Fibroblast of gingiva (primary cell): ENCODE measurements at places on chromosomes 7 and 10.

DNA sequence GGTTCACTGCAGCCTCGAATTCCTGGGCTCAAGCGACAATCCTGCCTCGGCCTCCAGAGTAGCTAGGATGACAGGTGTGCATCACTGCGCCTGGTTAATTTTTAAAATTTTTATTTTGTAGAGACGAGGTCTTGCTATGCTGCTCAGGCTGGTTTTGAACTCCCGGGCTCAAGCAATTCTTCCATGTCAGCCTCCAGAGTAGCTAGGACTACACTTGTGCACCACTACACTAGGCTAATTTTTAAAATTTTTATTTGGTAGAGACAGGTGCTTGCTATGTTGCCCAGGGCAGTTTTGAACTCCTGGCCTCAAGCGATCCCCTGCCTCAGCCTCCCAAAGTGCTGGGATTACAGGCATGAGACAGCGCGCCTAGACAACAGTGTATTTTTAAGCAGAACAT lies 120.5 kb downstream of the SVIL start:
- DNase-seq: no peak

DNA sequence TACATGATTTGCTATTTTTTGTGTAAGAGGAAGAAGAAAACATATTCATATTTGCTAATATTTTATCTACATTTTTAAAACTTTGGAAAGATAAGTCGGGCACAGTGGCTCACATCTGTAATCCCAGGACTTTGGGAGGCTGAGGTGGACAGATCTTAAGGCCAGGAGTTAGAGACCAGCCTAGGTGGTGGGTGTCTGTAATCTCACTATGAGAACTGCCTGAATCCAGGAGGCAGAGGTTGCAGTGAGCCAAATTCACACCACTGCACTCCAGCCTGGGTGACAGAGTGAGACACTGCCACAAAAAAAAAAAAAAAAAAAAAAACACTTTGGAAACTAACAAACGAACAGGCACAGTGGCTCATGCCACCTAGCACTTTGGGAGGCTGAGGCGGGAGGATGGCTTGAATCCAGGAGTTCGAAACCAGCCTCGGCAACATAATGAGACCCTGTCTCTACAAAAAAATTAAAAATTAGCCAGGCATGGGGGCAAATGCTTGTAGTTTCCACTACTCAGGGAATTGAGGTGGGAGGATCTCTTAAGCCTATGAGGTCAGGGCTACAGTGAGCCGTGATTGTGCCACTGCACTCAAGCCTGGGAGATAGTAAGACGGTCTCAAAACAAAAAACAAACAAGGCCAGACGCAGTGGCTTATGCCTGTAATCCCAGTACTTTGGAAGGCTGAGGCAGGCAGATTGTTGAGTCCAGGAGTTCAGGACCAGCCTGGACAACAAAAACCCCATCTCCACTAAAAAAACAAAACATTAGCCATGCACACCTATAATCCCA lies 25.6 kb downstream of the HERC4 start:
- DNase-seq: no peak

DNA sequence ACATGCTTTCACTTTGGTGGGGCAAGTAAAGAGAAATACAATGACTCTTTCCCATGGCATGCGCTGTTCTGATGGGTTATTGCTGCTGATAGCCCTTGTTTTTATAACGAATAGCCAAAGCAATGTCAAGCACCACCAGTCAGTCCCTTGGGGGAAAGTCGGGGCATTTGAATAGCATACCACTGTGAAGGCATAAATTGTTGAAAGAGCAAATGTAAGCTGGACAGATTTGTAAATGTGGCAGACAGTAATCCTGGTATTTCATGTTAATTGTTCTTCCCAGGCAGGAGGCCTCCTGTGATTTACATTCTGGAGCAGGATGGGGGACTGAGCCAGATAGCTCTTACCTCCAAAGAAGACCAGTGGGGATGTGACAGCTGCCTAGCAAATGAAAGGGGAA lies 293.3 kb downstream of the ADRA2A start:
- no peak for DNase-seq

- DNase-seq: no peak
Measured at GRCh38 chr10:28463676-28464395, 69.1 kb upstream of the WAC start.

GRCh38 chr7:73810998-73811360 lies 19.8 kb upstream of the CLDN4 start:
- no peak for DNase-seq

- DNase-seq: no peak
Measured at GRCh38 chr7:125363873-125364272, 434.2 kb upstream of the POT1 start.

- DNase-seq: peak; percentile 21
Measured at GRCh38 chr7:105011141-105011830, 2.7 kb upstream of the KMT2E start.

GRCh38 chr7:96792115-96792514 lies 82.5 kb upstream of the SEM1 start:
- no peak for DNase-seq

- DNase-seq: no peak
Measured at GRCh38 chr10:86350897-86351296, 15.7 kb downstream of the GRID1 start.

DNA sequence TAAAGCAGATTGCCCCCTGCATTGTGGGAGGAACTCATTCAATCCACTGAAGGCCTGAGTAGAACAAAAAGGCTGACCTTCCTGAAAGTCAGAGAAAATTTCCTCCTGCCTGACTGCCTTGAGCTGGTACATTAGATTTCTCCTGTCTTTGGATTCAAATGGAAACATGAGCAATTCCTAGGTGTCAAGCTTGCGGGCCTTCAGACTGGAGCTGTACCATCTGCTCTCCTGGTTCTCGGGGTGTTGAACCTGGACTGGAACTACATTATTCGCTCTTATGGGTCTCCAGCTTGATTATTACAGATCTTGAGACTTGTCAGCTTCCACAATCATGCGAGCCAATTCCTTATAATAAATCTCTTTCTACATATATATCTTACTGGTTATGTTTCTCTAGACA lies 173.6 kb upstream of the STEAP4 start:
- no peak for DNase-seq

DNA sequence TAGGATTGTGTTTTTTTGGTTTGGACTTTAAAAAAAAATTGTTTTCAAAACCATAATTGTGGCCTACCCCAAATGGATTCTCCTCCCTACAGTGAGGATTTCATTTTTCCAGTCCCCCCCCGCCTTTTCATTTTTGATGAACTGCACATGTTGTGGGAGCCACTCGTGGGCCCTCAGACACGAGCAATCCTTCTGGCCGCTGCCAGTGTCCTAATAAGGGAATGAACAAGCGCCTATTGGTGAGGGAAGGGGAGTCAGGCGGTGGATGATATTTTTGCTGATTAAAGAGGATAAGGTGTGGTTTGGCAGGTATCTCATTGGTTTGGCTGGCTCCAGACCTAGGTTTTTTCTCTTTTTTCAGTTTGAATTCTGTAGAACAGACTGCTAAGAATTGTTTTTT lies 78.7 kb upstream of the AGBL3 start:
- no peak for DNase-seq

- no peak for DNase-seq
Measured at GRCh38 chr7:2610898-2611297, 20.9 kb upstream of the TTYH3 start.

DNA sequence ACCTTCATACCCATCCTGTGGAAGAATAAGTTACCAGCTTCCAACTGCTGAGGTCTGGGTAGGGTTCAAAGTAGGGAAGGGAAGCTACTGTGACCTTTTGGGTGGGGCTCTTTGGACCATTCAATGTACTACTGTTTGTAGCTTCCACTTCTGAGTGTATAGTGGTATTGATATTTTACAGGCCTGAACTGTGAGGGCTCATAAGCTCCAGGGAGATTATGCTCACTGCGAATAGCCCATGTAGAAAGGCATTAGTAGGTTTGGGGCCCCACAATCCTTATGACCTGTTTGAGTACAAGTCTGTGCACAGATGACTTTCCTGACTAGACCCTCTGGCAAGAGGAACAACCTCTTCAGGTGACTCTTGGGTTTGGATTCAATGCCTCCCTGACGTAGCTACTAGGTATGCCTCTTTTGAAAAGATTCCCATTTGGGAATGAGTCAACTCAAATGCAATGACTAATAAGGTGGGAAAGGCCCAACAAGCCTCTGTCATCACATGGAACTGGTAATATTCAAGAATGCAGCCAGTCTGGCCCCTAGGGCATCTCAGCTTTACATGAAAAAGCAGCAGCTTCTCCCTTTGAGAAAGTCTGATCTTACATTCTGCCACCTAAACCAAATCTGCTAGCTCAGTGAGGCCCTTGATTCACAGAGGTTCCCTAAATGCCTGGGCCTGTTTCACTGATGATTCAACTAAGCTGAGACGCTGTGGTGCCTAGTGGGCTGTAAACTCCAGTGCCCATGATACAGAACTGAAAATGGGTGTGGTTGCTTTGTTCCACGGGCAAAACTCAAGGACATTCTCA lies 79.8 kb downstream of the ABI1 start:
- DNase-seq: peak; percentile 79

- DNase-seq: no peak
Measured at GRCh38 chr10:121337427-121337826, 260.8 kb downstream of the FGFR2 start.

- DNase-seq: no peak
Measured at GRCh38 chr7:50544992-50545391, 20.2 kb downstream of the DDC start.
